ENCODE measurements at places on chromosomes 11 and 22. TPM values are rescaled to one million over a fixed set of nuclear protein-coding genes. Genes with fewer than 3 reads are reported as not detected.
A peak's percentile ranks its signal among the peaks of the same experiment; 100 is the strongest.

- DNase-seq, result no peak
Observed at GRCh38 chr11:940496-941135, 14.9 kb downstream of the AP2A2 start.

DNA sequence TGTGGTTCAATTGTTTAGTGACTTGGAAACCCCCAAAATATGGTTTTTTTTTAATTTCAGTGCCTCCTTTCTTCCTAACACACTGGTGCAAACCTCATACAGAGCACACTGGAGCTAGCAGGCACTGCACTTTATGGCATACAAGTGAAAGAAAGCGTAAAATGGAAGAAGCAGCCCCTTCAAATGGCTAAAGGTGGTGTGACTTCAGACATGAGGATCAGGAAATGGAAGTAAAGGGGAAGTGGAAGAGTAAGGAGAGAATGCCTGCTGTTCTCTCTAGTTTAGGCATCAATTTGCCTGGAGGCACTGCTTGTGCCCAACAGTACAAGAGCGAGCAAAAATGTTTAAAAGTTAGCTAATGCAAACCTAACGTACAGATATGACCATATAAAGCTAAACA lies 5.7 kb downstream of the RSF1 start:
- DNase-seq, result no peak

Gene GAB4
- not detected for total RNA-seq

- DNase-seq, result no peak
Observed at GRCh38 chr11:73143126-73143838, 1.2 kb upstream of the FCHSD2 start.

- no peak for DNase-seq
Observed at GRCh38 chr11:93952082-93952780, 68.9 kb upstream of the HEPHL1 start.

DNA sequence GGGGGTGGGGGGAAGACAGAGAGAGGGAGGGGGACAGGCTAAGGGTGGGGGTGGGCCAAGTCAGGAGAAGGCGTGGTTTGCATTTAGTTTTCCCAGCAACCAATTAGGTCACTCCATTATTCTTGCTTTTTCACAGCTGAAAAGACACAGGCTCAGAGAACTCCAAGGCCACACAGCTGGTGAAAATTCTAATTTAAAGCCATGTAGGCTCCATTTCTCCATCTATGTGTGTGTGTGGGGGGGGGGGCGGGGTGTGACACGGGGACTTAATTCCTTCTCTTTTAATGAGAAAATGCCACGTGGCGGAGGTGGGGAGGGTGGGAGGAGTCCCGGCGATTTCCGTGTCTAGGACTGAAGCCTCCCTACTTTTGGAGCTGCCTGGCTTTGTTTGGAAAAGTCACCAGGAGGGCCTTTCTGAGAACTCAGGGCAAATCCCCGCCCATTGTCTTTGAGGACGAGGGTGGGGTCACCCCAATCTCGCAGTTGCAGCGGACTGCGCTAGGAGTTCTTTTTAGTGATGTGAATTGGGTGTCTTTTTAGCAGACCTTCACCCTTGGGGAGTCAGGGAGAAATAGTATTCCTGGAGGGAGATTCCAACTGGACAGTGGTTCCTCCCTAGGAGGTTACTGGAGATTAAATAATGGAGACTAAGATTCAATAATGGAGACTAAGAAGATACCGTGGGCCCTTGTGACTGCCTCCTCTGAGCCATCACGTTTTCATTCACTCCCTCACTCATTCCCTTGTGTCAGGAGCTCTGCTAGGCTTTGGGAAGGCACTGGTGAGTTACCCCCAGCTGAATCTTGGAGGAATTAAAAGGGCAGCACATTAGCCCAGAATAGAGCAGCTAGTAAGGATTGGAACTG lies 36.4 kb upstream of the PTPRJ start:
- DNase-seq, result no peak

- no peak for DNase-seq
Observed at GRCh38 chr11:94933223-94934130, 39.9 kb downstream of the CWC15 start.

Gene OR8U1
- not detected for total RNA-seq

Gene SLC5A1
- total RNA-seq, result not detected

Gene OR52I1
- total RNA-seq, result not detected

Gene HOATZ
- not detected for total RNA-seq

- no peak for DNase-seq
Observed at GRCh38 chr11:47550288-47551047, 2.5 kb downstream of the CELF1 start.

GRCh38 chr11:79956061-79956460 lies 515.2 kb upstream of the TENM4 start:
- no peak for DNase-seq

Gene LGR4
- not detected for total RNA-seq

Gene ARFIP2
- 50.8 TPM for total RNA-seq

Gene BUD13
- 31.5 TPM for total RNA-seq

DNA sequence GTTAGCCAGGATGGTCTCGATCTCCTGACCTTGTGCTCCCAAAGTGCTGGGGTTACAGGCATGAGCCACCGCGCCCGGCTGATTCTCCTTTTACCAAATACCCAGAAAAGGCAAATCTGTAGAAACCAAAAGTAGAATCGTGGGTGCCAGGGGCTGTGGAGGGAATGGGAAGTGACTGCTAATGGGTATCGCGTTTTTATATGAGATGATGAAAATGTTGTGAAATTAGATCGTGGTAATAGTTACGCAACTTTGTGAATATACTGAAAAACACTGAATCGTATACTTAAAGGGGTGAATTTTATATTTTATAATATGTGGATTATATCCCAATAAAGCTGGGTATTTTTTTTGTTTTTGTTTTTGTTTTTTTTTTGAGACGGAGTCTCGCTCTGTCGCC lies 48.2 kb upstream of the CREB3L1 start:
- no peak for DNase-seq

- DNase-seq, result no peak
Observed at GRCh38 chr11:134519390-134519750, 107.3 kb upstream of the B3GAT1 start.

Gene CNTN5
- not detected for total RNA-seq

DNA sequence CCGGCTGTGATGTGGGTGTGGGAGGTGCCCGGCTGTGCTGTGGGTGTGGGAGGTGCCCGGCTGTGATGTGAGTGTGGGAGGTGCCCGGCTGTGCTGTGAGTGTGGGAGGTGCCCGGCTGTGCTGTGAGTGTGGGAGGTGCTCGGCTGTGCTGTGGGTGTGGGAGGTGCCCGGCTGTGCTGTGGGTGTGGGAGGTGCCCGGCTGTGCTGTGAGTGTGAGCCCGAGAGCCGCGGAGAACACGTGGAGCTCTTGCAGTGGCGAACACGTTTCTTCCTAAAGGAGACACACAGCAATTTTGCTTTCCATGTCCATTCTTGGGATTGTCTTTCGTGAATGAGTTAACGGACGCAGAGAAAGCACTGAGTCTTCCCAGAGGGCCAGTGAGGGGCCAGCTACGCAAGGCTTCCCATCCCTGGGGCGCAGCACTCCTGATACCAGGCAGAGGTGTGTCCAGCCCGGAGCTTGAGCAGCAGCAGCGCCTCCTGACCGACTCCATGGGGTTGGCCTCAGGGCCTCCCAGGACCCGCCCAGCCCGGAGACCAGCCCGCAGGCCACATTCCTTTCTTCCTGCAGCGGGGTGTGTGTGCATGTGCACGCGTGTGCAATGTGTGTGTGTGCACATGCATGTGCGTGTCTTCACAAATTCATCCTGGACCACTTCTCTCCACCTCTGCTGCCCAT lies 245.0 kb upstream of the B3GAT1 start:
- no peak for DNase-seq

Gene APOA5
- total RNA-seq, result not detected

DNA sequence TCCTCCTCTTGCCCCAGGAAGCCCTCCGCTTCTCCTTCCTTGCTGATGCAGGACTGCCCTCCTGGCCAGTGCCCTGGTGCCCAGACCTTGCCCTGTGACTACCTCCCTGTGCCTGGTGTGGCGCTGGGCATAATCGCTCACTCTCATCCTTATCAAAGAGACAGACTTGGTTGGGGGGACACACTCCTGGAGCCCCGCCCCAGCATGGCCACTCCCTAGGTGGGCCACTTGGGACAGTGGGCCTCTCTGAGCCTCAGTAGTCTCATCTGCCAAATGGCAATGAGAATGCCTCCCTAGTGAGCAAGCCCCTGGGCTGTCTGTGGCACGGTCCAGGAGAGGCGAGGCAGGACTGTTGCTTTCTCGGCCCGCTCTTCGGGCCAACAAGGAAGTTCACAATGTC lies 72.7 kb upstream of the TSPAN18 start:
- no peak for DNase-seq

DNA sequence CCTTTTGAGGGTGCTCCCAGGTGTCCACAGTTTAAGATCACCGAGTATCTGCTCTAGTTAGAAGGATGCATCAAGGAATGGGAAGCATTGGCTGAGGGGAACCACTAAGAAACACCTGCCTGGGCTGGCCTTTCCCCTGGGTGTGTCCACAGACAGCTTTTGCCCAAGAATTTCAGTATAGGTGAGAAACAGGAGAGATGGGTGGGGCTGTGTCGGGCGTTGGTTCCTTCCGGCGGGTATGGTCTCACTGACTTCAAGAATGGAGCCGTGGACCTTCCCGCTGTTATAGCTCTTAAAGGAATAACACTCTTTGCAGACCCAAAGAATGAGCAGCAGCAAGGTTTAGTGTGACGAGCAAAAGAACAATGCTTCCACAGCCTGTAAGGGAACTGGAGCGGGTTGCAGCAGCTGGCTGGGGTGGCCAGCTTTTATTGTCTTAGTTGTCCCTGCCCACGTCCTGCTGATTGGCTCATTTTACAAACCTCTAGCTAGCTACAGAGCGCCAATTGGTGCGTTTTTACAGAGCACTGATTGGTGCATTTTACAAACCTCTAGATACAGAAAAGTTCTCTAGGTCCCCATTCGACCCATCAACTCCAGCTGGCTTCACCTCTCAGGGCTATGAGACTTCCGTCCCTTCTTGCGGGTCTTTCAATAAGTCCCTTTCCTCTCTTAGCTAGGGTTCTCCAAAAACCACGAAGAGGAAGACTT lies 2.4 kb downstream of the FADS1 start:
- peak; percentile 81 for DNase-seq

Gene PRG3
- total RNA-seq, result not detected

Gene PHF21A
- 33.9 TPM for total RNA-seq

- no peak for DNase-seq
Observed at GRCh38 chr11:69654660-69655478, 13.9 kb downstream of the CCND1 start.

Gene CHST1
- total RNA-seq, result 0.36 TPM

DNA sequence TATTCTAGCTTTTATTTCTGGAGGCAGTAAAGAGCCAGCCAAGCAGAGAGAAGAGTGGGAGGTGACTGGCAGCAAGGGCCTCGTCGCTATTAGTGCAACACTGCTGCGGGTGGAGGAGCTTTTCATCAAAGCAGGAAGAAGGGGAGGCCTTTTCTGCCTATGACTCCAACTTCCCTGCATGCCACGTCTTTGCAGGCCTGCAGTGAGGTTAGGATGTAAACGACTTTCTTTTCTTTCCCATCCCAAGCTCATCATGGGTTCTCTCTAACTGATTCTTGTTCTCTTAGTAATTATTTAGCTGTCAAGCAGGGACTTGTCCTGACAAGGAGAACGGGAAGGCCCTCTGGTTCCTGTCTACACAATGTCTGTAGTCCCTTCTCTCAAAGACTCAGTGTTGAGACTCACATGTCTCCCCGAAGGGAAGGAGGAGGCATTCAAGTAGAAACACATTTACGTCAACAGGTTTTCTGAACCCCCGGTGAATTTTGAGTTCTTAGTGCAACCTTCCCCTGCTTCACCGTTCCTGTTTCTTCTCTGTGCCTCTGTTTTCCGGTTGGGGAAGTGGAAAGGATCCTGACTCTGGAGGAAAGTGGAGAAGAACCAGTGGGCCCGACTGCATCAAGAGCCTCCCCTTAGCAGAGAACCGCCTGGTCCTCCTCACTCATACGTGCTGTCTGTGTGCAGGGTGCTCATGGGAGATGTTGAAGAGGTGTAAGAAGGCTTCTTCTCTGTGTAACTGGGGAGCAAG lies 56.9 kb downstream of the PACS1 start:
- DNase-seq, result peak; percentile 85

DNA sequence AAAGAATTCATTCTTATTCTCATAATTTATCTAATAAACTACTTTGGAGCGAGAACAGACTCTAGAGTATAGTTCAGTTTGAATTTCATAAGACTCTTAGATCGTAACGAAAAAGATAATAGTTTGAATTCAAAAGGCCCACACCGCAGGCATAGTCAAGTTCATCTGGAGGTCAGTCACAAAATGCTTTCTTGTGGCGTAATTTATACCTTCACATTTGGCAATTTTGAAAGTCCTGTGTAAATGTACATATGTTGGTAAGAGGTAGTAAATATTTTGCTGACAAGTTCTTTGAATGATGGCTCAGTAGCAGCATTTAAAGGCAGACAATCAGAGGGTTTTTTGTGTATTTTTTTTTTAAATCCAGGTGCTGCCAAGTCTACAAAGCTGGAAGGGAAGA lies 88.1 kb downstream of the TEAD1 start:
- no peak for DNase-seq

Gene KREMEN1
- total RNA-seq, result not detected

DNA sequence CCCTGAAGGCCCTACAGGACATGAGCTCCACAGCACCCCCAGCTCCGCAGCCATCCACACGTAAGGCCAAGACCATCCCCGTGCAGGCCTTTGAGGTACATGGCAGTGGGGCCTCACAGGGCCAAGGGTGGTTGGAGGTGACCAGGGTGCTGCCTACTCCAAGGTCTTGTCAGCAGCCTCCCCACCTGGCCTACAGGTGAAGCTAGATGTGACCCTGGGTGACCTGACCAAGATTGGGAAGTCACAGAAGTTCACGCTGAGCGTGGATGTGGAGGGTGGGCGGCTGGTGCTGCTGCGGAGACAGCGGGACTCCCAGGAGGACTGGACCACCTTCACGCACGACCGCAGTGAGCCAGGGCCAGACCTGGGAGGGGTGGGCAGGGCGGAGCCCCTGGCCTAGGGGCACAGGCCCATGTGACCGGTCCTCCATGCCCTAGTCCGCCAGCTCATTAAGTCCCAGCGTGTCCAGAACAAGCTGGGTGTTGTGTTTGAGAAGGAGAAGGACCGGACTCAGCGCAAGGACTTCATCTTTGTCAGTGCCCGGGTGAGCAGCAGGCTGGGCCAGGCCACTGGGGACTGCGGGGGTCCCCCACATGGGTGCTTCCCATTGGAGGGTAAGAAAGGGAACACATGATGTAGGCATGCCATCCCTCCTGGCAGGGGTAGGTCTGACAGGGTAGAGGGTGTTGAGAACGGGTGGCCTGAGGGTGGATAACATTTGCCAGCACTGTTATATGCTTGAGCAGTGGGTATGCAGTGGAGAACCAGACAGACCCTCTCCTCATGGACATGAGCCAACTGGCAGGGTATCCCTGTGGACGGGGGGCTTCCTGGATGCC lies 5.6 kb downstream of the INPPL1 start:
- no peak for DNase-seq

Gene SLC17A6
- not detected for total RNA-seq

- DNase-seq, result peak; percentile 56
Observed at GRCh38 chr11:31818425-31818755, 7.3 kb upstream of the PAX6 start.
